ENCODE measurements at places on chromosomes 12 and 14.

DNA sequence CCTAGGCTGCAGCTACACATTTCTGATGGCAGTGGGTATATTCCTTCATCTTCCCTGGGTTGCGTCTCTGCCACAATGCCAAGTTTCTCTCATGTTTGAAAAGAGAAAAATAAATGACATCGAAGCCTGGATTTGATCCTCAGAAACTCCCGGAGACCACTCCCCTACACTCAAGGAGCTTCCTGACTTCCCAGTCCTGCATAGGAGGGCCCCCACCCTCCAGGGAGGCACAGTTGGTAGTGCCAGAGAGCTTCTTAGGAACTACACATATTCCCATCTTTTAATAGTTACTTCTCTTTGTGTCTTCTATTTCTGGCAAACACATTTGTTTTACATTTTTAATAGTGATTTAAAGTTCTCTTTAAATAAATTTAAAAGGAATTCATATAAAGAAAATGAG lies 30.7 kb downstream of the AP5M1 start:
- DNase-seq = no peak

DNA sequence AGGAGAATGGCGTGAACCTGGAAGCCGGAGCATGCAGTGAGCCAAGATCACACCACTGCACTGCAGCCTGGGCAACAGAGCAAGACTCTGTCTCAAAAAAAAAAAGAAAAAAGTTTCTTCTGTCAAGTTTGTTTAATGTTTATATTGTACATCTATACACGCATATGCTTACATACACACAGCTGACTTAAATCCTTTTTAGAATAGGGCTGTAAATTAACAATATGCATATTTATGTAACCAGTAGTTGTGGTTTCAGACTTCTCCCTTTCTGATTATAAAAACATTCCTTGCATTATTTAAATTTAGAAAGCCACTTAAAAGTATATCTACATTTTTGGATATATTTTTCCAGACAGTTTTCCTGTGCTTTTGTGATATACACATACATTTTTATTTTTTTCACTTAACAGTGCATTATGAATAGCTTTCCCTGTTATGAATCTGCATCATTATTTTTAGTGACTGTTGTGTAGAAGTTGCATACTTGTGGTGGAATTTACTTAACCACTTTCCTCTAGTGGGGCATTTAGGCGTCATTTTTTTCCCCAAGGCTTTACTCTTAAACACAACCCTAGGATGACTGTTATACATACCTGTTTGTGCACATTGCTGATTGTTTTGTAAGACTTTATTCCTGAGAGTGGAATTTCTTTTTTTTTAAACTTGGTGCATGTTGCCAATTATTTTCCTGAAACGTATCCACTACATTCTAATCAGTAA lies 29.4 kb downstream of the POLR3B start:
- DNase-seq = no peak

DNA sequence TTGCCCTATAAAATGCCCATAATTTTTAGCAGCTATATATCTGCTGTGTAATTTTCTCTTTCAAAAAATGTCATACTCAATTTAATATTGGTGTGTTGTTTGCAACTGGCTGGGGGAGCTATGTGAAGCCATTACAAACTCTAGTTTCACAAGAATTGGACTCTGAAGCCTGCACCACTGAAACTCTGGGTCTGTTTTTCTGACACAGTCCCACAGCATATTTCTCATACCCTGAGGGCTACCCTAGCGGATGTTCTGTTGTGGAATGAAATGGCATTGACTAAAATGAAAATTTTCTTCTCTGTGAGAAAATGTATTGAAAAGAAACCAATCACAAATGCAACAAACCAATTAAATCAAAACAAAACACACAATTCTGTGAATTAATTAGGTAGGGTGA lies 284.6 kb upstream of the NPAS3 start:
- no peak for DNase-seq

DNA sequence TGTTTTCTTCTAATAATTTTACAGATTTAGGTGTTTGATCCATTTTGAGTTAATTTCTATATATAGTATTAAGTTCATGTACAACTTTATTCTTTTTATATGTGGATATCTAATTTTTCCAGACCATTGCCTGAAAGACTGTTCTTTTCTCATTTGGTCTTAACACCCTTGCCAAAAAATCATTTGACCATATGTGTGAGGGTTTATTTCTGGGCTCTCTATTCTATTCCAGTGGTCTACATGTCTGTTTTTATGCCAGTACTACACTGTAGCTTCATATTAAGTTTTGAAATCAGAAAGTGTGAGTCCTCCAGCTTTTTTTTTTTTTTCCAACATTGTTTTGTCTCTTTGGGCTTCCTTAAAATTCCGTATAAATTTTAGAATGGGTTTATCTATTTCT lies 554.1 kb downstream of the KCNH5 start:
- no peak for DNase-seq

DNA sequence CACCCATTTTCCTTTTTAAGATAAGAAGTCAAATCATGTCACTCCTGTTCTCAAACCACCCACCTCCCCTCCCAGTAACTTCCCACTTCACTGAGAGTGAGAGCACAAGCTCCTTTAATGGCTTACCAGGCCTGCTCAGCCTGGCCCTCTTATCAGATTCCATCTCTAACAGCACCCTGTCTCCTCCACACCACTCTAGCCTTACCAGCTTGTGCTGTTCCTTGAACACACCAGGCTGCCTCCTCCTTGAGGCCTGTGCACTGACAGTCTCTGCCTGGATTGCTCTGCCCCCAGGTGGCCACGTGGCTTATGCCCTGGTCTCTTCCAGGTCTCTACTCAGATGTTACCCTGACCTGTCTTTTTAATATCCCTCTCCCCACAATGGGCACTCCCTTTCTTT lies 40.1 kb upstream of the EVL start:
- no peak for DNase-seq

DNA sequence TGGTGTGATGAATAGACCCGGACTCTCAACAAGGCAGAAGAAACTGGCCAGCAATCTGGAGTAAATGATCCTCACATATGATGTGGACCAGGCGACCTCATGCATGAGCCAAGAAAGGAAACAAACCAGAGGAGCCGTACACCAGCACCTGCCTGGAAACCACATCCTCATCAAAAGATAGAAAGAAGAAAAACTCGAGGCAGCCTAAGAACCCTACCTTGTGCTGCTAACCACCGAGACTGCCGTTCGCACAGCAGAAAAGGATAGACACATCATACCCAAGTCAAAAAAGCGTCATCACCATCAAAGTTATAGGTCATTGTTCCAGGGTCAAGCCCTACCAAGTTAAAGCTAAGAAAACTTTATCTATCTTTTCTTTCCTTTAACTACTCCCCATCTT lies 66.7 kb downstream of the RESF1 start:
- DNase-seq = no peak

DNA sequence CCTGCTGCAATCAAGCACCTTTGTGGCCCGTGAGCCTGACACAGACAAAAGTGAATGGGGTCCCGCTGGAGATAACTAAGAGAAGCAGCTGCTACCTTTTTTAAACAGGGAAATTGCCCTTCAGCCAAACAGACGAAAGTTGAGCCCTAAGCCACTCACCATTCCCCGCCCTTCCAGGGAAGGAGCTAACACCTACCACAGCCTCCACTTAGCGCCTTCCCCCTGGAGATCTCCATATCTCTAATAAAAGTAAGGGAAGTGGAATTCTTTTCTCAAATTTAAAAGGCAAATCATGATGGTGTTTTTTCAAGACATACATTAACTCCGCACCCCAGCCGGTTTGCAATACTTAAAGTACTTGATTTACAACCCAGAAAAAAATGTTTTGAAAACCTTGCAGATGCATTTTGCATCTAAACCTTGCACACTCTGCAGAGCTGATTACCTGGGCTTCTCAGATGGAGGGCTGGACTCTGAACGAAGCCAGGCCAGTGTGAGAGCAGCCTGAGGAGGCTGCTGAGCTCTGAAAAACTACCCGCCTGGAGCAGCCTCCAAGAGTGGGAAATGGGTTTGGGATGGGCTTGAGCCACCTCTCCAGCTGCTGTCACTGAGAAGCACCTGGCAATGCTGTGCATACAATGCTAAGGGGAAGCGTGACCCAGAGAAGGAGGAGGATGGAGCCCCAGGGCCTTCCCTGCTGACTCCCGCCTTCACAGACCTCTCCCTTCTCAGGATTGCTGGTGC lies 10.0 kb downstream of the NUAK1 start:
- no peak for DNase-seq

DNA sequence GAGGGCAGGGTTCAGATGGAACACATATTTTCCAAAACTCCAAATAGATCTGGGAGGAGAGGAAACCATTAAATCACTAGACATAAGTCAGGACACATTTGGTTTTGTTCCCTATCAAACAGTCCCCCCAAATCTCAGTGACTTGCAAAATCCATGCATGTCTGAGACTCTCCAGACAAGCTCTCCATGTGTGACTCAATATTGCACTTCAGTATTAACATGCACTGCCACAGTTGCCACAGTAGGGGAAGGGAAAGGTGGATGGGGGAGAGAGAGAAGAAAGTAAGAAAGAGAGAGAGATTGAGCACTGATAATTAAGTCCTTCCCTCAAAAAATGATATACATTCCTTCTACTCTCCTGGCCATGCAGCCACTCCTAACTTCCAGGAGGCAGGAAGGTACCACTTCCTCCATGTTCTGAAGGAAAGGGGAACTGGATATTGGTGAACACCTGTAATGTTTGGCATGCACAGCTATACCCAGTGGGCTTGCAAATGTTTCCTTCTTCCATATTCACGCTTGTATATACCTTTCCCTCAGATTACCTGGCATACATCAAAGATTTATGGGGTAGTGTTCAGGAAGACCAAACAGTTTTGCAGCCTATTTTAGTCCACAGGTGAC lies 310.0 kb downstream of the ZFP36L1 start:
- DNase-seq = no peak

DNA sequence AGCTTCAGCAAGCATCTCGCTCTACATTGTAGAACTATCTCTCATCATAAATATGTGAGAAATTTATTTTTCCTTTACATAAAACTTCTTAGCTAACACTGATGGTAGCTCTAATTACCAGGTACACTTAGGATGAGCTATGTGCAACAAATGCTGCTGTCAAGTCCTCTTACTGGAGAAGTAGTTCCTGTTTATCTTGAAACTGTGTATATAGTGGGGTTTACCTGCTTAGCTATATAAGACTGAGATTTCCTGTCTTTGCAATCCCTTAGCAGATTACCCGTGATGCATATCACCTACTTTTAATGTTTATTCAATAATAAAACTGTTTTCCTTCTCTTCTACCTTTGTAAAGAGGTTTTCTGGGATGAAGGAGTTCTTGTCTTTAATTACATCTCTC lies 98.0 kb upstream of the USP15 start:
- DNase-seq = no peak

GRCh38 chr12:116068853-116069252 lies 208.6 kb downstream of the MED13L start:
- no peak for DNase-seq

GRCh38 chr12:80711866-80712265 lies 4.4 kb downstream of the MYF6 start:
- DNase-seq = no peak

Measured in inflammatory macrophage treated with lipopolysaccharide for 1 hour (primary cell).